ENCODE measurements at places on chromosomes 5 and 9.

DNA sequence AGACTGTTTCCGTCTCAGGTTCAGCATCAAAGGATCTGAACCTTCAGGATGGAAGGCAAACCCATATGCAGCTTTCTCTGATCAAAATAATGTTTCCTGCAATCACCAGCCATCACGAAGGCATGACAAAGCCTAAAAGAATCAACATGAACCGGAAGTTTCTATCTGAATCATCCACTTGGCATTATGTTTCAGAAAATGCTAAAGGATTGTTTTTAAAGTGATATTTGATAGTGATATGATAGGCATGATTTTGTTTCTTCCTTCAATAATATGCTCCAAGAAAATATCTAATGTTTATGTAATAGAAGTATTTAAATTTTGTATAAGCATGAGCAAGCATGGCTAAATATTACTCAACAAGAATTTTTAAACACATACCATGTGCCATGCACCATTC, 219.6 kb downstream of the PLK2 start:
- peak; percentile 19 for DNase-seq

DNA sequence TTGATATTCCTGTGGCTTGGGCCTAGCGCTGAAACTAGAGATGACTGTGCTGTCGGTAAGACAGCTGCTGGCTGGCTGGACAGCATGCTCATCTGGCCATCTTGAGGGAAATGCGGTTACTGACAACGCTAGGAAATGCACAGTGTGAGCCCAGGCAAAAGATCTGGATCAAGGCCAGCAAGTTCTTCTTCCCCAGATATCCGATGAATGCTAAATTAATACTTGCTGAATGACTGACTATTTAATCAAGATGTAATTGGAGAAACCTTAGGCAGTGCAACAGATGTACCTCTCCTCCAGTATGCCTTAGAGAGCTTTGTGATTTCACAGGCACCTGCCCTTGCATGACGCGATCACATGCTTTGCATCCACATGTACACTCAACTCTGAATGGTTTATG, 659.1 kb downstream of the EFNA5 start:
- DNase-seq, result no peak

DNA sequence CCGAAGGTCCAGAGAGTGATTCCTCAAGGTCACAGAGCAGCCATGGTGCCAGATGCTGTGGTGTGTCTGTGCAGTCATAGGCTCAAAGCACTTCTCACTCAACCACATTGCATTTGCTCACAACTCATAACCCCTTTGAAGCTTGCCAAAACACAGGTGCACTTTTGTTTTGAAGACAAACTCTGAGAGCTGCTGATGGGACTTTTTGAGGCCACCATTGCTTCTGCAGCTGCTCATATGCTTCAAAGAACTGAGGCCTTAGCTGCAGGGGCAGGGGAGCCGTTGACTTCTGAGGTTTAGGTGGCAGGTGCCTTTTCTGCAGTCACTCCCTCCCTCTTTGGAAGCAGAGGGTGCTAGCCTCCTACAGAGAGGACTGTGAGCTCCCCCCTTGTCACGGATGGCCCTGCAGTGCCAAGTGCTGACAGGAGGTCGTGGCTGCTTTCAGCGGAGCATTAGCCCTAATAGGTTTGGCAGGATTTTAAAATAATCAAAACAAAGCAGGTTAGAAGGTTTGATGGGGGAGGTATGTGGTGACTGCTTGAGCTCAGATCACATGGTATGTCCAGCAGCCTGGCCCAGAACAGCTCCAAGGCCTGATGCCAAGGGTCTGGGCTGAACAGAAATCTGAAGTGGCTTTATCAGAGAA, 232.1 kb downstream of the MAN2A1 start:
- no peak for DNase-seq

- peak; percentile 7 for DNase-seq
Observed at GRCh38 chr5:157167214-157167621, 1.2 kb upstream of the GARIN3 start.

DNA sequence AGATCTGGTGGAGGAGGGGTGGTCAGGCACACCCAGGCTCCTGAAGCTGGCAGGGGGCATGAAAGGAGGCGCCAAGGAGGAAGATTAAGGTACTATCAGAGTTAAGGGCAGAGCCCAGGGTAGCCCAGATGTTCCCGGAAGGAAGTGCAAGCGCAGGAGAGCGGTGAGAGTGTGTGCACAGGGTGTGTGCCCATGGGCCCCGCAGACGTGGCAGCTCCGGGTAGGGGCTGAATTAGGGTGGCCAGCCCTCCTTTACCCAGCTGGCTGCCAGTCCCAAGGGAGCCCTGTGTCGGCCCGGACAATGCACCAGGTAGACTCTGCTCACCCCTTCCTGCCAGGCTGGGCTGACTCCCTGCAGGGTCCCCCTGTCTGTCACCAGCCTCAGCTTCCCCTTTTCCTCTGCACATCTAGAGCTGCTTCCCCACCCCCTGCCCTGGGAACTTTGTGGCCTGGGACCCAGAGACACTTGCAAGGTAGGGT, at the start of gene SMIM33:
Gene SMIM33 (plus strand): TSS at position 184 of the 480 bp plus-strand sequence. CDS start 118 bp downstream, at position 302.
- DNase-seq, result no peak

- no peak for DNase-seq
Observed at GRCh38 chr5:77367741-77368140, 124.4 kb downstream of the WDR41 start.

DNA sequence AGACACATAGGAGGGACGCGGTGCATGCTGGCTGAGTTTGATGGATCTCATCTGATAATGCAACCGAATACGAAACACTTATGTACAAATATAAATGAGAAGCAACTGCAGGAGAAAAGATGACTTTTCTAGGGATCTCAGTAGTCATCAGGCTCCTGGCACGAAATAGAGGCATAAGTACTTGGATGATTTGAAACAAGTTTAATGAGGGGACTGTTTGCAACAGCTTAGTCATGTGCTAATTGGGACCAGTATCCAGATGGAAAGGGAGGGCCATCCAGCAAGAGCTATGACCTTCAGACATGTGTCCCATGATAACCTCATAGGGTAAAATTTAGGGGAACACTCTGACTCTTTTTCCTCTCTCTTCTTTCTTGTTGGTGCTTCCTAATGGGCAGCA, 123.0 kb downstream of the EGFLAM start:
- DNase-seq, result no peak

DNA sequence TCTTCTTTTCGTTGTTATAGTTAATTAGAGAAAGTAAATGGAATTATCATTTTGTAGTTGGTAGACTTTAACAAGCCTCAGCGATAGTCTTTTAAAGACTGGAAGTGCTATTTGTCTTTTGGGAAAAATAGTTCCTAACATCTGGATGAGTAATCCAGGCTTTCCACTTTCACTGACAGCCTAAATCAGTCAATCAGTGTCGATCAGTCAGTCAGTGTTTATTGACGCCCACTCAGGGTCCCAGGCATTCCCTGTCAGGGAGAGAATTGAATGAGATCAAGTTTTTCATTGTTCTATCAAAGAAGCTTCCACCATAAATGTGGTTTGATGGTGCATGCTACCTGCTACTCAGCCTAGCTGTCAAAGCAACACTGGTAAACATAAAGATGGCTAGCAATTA, 2.6 kb downstream of the ABL1 start:
- DNase-seq, result no peak

DNA sequence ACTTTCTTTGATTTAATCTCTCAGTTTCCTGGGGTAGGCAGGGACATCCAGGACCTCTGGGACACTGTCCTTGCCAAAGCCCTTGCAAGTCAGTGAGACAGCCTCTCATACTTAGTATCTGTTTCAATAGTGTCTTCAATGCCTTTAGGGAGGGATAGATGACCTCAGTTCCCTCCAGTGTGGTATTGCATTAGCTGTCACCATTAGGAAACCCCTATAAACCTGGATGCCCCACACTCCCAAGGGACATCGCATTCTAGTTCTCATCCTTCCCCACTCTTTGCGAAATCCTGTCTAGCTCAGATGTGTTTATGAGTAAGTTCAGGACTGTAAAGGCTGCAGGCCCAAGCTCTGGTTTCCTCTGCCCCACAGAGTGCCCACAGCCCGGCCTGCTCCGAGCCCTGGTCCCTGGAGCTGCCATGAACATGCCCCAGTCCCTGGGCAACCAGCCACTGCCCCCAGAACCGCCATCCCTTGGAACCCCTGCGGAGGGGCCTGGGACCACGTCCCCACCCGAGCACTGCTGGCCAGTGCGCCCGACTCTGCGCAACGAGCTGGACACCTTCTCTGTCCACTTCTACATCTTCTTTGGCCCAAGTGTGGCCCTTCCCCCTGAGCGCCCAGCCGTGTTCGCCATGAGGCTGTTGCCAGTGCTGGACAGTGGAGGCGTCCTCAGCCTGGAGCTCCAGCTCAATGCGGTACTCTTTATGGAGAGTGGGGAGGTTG, 13.2 kb downstream of the TMEM8B start:
- no peak for DNase-seq

DNA sequence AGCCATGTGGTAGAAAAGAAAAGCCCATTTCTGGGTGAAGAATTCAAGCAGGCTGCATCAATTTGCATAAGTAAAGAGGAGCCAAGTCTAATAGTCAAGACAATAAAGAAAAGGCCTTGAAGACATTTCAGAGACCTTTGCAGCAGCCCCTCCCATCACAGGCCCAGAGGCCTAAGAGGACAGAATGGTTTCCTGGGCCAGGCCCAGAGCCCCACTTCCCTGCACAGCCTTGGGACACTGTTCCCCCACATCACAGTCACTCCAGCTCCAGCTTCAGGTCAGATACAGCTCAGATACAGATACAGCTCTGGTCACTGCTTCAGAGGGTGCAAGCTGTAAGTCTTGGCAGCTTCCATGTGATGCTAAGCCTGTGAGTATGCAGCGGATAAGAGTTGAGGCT, 29.1 kb downstream of the PLGRKT start:
- no peak for DNase-seq

GRCh38 chr5:143870362-143870761, 58.4 kb downstream of the HMHB1 start:
- DNase-seq, result no peak

- DNase-seq, result no peak
Observed at GRCh38 chr5:56494300-56494731, 261.2 kb upstream of the ANKRD55 start.

DNA sequence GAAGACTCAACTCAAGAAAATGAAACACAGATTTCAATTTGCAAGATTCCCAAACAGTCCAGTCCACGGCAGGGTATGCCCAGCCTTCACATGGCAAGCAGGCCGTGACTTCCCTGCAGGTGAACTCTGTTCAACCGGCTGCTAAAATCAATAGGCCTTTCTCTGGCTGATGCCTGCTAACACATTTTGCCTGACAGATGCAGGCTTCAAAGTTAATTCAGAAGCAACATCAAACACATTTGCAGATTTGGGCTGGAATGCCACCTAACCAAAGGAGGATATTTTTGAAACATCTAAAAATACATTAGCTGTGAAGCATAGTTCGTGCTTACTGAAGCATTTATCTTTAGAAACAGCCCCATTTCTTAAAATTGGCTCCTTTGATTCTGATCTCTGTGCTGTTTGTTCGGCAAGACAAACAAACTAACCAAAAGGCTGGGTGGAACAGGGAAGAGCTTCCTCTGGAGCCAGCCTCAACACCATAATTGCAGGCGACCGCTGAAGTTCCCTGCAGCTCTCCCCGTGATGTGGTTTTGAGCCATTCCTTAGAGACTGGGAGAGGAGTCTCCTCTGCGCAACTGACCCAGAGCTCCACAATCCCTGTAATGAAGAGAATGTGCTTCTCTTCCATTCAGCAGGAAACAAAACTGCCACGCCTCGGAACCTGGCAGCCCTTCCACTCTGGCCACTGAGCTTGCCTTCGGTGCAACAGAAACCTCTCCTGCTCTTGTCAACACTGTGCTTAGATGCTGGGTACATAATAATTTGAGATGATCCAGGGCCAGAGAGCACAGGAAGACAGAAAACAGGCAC, 126.5 kb downstream of the MYO10 start:
- peak; percentile 79 for DNase-seq

DNA sequence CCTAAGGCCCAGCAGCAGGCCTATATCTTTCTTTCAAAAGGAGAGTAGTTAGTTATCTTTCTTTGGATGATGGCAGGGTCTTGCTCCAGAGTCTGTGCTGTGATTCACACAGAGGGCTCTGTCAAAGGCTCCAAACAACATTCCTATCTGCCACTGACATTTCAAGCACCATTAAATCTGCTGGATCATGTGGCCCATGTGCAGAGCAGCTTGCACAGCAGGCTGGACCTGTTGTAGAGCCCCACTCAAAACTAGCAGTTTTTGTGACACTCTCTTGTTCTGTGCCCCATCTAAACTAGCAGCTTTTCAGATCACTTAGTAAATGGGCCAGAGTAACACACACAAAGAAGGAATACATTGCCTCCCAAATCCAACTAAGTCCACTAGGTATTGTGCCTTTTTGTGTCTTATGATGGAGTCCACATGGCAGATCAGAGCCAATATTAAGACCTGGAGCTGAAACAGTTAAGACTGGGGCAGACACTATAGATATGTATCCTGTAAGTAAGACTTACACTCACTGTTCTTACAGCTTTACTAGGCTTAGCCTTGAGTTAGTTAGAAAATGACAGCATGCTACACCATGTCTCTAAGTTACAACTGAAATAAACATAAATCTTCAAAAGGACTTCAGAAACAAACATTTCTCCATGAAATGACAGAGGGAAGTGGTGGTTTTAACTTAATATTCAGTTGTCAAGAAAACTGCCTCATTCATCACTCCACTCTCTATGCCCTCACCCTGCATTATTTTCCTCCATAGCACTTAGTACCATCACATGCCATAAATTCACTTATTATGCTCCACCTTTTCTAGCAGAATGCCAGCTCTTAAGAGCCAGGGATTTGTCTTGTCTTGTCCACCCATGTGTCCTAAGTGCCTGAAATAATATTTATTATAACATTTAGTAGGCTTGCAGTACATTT, 400.9 kb downstream of the RAB3C start:
- DNase-seq, result no peak

DNA sequence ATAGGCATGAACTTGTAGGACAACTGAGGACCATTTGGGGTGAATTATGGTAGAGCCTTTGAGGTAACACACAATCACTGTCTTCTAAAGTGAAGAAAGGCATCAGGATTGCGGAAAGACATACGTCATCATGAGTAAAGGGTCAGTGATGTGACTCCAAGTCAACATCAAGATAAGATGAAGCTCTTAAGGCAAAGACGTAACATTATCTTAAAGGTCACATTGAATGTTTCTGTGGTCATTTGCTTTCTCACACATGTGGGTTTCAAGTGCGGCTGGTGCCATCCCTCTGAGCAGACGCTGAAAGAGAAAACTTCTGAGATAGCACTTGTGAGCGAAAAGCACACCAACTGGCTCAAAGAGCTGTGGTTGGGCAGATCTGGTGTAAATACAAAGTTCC, 63.3 kb upstream of the GRAMD2B start:
- DNase-seq, result no peak

GRCh38 chr5:79619854-79620253, 7.6 kb downstream of the TENT2 start:
- DNase-seq, result no peak

Data from hepatic stellate cell (primary cell).